ENCODE measurements at places on chromosomes 3 and 15.

GRCh38 chr3:127672429-127673190 is at the start of gene ABTB1:
ABTB1 (plus strand) TSS chr3:127672952; CDS start chr3:127673026, 74 bp downstream.
- DNase-seq: peak; percentile 83

- no peak for DNase-seq
These were observed 59.6 kb downstream of the DNAH12 start for GRCh38 chr3:57484563-57484962.

GRCh38 chr3:139519998-139520737 is 19.4 kb downstream of the RBP1 start:
- DNase-seq: no peak

- no peak for DNase-seq
These were observed 84.2 kb upstream of the TBL1XR1 start for GRCh38 chr3:177281292-177282118.

GRCh38 chr15:52858782-52859176 is 68.6 kb upstream of the ONECUT1 start:
- no peak for DNase-seq
